ENCODE measurements at places on chromosomes 5 and 9.

GRCh38 chr9:74803376-74804017 lies 84.2 kb downstream of the TRPM6 start:
- DNase-seq = no peak

- DNase-seq = no peak
These were observed 58.9 kb downstream of the PPARGC1B start for GRCh38 chr5:149788964-149789363.

GRCh38 chr5:2847608-2848007 lies 96.1 kb upstream of the IRX2 start:
- no peak for DNase-seq

GRCh38 chr9:116951588-116952435 lies 264.7 kb downstream of the TRIM32 start:
- DNase-seq = no peak

GRCh38 chr5:40033411-40033810 lies 608.6 kb upstream of the DAB2 start:
- no peak for DNase-seq

DNA sequence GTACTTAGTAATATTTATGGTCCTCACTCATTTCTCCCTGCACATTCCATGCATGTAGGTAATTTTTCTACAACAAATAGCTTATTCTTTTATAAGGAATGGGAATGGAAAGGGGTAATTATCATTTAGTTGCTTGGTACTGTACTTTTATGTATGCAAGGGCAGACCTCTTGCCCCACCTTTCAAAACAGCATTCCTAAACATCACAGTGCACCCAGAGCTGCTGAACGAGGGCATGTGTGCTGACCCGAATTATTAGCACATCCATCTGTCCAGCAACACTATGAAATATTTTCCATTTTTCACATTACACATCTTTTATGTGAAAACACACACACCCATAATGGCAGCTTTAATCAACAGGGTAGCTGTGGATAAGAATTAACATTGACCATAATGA lies 228.6 kb upstream of the ARRDC3 start:
- no peak for DNase-seq

DNA sequence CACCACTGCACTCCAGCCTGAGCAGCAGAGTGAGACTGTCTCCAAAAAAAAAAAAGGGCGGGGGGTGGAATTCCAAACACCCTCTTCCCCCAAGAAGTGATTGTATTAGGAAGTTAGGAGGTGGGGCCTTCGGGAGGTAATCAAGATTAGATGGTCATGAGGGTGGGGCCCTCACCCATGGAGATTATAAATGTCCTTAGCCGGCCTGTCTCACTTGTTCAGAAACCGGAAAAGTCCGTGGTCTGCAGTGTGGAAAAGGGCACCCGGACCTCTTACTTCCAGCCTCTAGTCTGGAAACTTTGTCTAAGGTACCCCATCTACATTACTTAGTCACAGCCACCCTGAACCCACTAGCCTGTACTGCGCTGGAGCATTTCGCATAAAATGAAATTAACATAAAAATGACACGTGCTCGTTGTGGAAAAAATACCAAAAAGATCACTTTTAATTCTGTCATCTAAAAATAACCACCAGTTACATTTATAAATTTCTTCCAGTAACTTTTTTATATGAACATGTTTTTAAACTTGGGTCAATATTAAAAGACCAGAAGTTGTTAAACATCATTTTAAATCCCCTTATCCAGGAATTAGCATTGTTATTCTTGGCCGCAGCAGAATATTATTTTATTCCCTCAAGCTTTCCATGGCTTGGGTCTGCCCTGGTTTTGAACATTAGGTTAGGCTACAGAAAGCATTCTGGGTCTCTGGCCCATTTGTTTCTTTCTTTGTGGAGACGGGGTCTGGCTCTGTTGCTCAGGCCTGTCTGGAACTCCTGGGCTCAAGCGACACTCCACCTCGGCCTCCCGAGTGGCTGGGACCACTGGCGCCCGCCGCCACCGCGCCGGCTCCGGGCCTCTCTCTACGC lies 1.2 kb upstream of the CKS2 start:
- peak; percentile 69 for DNase-seq

DNA sequence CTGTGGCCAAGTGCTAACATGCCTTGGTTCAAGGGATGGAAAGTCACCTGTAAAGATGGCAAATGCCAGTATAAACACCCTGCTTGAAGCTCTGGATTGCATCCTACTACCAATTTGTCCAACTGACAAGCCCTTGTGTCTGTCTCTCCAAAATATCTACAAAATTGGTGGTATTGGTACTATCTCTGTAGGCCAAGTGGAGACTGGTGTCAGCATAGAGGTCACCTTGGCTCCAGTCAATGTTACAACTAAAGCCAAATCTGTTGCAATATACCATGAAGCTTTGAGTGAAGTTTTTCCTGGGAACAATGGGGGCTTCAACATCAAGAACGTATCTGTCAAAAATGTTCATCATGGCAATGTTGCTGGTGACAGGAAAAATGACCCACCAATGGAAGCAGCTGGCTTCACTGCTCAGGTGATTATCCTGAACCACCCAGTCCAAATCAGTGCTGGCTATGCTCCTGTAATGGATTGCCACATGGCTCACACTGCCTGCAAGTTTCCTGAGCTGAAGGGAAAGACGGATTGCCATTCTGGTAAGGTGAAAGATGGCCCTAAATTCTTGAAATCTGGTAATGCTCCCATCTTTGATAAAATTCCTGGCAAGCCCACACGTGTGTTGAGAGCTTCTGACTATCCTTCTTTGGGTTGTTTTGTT lies 19.9 kb downstream of the AFF4 start:
- no peak for DNase-seq

- no peak for DNase-seq
These were observed 18.8 kb upstream of the ALDH1B1 start for GRCh38 chr9:38373679-38374078.

DNA sequence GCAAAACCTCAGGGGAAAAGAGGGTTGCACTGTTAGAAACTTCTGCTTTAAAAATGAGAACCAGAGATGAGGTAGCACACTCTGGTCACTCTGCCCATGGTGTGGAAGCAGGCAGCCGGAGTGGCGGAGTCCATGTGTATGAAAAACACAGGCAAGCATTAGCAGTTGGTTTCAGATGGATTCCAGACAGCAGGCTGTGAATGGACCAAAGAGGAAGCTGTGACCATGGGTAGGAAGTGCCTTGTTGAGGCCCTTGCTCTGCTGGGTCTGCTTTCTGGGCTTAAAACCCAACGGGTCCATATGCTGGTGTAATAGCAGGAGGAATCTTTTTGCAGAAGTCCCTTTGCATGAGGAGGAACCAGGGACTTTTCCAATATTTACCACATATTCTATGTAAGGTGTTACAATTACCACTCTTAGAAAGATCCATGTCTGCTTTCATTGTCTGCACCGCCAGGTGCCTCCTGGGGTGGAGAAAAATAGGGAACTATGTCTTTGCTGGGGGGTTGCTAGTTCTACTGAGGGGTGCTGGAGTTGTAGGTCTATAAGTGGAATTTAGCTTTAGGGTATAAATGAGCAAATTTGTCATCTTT lies 77.0 kb downstream of the ANKRD55 start:
- no peak for DNase-seq

GRCh38 chr5:143308731-143309130 lies 94.8 kb downstream of the NR3C1 start:
- no peak for DNase-seq

GRCh38 chr5:149143470-149143869 lies 2.2 kb downstream of the ABLIM3 start:
- no peak for DNase-seq

DNA sequence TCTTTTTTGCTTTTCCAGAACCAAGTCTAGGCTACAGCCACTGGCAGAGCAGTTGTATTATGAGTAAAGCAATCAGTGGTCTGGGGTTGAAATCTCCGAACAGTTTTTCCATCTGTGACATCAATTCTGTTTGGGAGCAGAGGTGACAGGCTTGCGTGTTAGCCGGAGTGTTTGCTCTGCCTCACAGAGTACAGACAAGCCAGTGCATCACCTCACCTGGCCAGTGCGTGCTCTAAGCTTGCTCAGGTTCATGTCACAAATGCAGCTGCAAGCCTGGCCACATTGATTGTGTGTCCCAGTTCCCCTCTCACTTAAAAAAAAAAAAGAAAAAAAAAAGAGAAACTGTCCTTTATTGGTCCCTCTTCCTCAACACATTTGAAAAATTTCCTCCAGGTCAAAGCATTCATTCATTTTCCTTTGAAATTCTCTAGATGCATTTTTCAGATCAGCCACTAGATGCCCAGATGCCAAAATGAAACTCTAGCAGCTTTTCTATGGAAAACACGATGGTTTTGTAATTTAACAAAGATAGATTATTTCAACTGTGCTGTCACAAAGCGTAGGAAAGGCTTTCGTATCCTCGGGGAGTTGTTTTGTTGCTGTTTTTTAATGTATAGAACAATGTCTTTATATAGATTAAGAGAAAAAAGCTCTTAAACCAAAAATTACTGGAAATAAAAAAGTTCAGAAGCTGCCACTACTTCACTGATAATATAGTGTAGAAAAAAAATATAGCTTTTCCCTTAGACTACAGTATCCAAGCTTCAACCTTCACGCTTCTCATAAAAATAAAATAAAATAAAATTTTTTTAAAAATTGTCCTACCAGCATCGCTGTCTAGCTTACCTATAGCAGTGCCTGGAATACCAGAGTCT lies 585.5 kb downstream of the TLE1 start:
- DNase-seq = no peak

DNA sequence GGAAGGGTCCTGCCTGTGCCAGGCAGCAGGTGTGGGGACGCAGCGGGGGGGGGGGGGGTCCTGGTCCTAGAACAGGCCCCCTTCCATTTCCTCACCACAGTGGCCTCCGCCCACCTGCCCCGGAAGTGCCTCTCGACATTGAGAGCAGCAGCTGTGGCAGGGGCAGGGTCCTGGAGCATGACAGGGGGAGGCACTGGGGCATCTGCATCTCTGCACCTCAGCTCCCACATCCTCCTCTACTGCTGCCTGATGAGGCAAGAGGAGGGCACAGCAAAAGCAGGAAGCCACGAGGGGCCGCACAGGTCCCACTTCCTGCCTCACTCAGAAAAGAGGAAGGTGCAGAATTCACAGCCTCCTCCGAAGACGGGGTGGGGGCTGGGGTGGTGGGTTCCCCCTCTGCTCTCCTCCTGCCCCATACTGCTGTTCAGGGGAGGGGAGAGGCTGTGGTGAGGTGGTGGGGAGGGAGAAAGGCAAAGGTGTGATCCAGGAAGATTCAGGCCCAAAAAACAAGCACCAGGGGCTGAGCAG lies 14.8 kb downstream of the AKNA start:
- DNase-seq = no peak

GRCh38 chr5:146130440-146131045 lies 25.2 kb upstream of the PLAC8L1 start:
- no peak for DNase-seq

- no peak for DNase-seq
These were observed 8.8 kb downstream of the DMRT2 start for GRCh38 chr9:1058826-1059487.

DNA sequence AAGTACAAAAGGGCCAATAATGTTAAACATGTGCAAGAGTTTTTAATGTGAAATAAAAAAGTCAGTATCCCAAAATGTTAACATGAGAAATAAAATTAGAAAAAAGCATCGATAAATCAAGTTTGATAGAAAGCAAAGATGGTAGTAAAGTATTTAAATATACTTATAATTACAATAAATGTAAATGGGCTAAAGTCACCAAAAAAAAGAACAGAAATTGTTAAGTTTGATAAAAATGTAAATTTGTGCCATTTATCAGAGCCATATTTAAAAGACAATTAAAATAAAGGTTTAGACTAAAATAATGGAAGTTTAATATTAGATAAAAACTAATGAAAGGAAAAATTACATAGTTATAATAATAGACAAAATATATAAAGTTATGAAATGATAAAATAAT lies 500.5 kb downstream of the TMEM232 start:
- DNase-seq = no peak

DNA sequence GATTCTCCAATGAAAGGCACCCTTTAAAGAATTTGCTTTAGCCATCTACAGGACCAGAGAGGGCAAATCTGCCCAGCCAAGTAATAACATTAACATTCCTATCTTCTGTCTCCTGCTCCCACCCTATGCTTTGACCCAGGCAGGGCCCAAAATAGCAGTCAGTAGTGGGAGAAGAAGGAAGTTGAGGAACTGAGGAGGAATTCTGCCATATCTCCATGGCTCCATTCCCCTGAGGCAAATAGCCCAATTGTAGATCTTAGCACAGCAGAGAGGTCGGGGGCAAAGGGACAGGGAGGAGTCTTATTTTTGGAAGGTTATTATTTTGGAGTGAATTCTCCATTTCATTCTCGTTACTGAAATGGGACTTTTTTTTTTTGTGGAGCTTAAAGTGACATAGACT lies 111.1 kb upstream of the IFNK start:
- no peak for DNase-seq

- no peak for DNase-seq
These were observed 17.7 kb downstream of the SLC28A3 start for GRCh38 chr9:84322828-84323227.

DNA sequence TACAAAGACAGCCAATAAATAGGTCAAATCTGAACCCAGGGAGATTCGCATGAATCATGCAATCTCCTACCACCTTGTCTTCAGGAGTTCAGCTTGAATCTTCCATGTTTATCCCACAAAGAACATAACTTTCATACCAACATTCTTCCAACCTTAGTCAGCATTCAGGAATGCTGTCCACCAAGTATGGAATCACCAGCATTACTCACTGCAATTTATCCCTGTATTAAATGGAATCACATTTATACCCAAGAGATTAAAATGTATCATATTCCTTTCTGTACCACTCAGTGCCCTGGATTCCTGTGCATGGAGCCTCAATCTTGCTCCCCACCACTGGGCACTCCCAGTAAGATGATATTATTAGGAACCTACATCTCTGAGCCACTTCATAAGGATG lies 162.6 kb downstream of the GLIS3 start:
- no peak for DNase-seq

DNA sequence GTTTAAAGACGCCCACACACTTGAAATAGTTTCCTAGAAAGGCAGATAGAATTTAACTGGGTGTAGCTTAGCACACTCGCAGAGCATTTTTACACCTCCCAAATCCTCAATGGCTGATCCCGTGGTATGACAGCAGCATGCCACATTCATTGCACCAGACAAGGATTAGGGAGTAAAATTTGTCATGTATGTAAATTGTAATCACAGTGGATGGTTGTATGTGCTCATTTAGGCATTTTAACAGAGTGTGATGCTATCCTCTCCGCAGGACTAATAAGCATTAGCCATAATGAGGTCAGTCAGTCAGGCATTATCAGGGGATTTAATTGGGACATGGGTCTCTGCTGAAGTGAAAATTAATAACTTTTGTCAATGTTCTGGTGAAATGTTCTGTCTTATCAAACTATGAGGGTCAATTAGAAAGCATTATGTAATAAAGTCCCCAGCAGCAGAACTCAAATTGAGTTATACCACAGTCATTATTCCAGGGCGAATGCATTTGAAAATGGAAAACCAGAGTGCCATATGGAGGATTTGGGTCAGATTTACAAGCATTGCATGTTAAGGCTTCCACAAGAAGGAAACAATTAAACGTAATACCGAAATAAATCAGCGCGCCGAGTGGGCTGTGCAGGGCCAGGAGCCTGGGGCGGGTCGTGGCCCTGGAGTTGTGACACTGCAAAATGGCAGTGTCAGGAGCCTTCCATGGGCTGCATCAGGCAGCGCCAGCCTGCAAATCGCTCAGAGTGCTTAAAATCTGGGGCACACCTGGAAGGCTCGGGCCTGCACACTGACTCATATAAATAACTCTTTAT lies 602.2 kb downstream of the BNC2 start:
- peak; percentile 76 for DNase-seq

- peak; percentile 40 for DNase-seq
These were observed 1.0 kb downstream of the GGTA1 start for GRCh38 chr9:121498487-121499176.

Data from WERI-Rb-1 (cell line).